ENCODE measurements at places on chromosomes 13 and 19.

DNA sequence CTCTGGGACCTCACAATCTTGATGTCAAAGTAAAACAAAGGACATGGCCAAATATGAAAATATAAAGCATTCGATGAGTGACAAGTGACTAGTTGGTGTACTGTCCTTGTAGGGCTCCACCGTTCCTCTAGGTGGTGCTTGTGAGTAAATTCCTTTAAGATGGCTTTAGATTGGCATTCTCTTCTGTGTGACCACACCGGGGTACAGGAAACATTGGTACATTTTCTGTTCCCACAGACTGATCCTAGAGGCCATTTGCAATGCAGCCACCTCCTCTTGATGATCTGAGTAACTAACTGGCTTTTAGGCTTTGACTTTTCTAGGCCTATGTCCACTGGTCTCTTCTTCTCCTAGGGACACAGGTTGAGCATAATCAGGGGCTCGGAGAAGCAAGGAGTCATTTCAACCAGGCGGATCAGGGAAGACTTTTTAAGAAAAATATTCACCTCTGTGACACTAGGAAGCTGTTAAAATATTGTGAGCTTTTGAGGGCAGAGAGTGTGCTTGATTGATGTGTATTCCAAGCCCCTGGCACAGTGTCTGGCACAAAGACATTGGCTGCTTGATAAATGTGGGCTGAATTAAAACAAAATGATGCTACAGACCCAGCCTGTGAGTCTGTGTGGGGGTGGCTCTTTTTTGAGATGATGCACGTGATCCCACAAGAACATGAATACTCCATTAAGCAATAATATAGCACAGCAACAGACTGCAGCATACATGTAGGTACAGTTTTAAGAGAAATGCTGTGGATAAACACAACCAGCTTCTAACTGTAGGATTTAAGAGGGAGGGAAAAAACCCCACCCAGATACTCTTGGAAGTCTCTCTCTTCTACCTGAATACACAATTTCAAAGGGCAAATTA, 21.0 kb downstream of the EPSTI1 start:
- peak; percentile 73 for DNase-seq

GRCh38 chr19:35462476-35462953, 14.5 kb downstream of the FFAR2 start:
- DNase-seq = peak; percentile 85

DNA sequence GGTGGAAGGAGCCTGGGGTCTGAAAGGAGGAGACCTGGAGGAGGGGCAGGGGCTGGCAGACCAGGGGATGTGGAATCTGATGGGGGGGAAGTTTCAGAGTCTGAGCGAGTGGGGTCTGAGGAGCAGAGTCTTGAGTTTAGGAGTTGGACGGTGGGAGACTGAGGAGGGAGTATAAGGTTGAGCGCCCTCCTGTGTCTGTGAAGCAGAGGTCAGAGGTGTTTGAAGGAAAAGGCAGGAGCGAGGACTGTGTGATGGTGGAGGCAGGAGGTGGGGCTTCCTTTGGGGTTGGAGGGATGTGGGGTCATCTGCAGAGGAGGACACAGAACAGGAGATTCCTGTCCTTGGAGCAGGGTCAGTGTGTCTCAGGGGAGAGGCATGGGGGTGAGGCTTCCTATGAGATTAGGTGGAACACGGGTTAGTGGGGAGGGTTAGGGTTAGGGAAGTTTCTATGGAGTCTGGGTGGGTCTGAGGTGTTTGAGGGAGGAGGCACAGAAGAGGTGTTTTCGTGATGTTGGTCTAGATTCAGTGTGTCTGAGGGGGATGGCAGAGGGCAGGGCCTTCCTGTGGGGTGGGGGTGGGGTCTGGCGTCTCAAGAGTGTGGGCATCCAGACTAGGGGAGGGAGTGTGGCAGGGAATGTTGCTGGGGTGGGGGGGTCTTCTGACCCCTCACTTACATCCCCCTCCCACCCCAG, 8.3 kb downstream of the RYR1 start:
- DNase-seq = peak; percentile 13

GRCh38 chr13:112802802-112803195, 113.0 kb downstream of the ATP11A start:
- no peak for DNase-seq

- DNase-seq = peak; percentile 47
These were observed 44.6 kb downstream of the ZNF787 start for GRCh38 chr19:56076498-56076897.

- no peak for DNase-seq
These were observed 13.1 kb upstream of the CEACAM19 start for GRCh38 chr19:44658069-44658733.

- no peak for DNase-seq
These were observed 57.0 kb downstream of the NUFIP1 start for GRCh38 chr13:44932171-44932849.

- DNase-seq = peak; percentile 25
These were observed 638.2 kb upstream of the SPRY2 start for GRCh38 chr13:80979035-80979641.

GRCh38 chr19:8505680-8506401, 3.4 kb upstream of the PRAM1 start:
- peak; percentile 66 for DNase-seq

- DNase-seq = no peak
These were observed 9.4 kb downstream of the SLC25A23 start for GRCh38 chr19:6450166-6450565.

DNA sequence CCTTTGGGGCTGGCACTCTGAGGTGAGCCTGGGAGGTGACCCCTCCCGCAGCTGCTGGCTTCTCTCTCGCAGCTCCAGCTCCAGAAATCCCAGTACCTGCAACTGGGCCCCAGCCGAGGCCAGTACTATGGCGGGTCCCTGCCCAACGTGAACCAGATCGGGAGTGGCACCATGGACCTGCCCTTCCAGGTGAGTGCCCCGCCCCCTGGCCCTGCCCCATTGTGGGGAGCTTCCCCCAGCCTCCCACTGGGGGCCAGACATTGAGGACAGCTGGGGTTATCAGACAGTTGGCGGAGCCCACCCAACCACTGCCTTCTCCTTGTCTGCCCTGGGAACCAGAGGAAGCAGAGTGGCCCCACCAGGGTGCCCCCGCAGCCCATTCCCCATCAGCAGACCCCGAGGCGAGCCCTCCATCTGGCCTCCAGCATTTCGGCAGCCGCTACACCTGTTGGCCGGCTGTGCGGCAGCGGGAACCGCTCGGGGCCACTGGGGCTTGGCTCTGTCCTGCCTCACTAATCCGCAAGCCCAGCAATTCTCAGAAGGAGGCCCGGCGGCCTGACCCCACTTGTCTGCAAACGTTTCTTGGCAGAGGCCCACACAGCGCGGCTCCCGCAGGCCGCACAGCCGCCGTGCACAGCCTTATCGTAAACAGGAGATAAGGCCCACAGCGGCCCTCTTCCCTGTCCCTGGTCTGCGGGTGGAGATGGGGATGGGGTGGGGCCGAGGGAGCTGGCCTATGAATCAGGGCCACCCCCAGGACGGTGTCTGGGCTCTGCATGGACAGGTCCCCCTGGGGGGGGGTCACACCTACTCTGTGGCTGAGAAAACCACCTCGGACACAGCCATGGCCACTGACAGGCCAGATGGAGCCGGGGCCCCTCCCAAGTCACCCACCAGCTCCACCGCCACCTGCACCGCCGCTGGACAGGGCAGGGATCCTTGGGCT, 48.0 kb downstream of the COMP start:
- no peak for DNase-seq

All from CD4-positive, alpha-beta T cell treated with Interleukin-10 for 1 hour (primary cell).